Left hindlimb (tissue), 1 donor: ENCODE measurements at places on chromosomes 6 and 20.

DNA sequence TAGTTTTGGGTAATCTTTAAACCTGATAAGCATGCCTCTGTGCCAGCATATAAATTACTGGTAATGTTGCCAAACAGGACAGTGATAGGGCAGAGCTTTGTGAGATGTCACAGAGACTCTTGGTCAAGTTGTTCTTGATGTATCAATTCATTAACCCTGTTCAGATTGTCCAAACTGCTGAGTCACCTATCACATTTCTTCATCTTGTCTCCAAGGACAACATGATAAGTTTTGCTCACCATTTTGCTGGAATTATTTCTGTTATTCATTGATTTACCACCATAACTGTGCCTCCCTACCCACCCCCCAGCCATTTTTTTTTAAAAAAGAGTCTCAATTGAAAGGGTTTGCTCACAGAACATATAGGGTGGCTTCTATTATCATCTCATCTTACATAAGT lies 19.5 kb upstream of the GMNN start:
- DNase-seq, result no peak

GRCh38 chr6:12102350-12102749 lies 90.2 kb downstream of the HIVEP1 start:
- DNase-seq, result no peak

DNA sequence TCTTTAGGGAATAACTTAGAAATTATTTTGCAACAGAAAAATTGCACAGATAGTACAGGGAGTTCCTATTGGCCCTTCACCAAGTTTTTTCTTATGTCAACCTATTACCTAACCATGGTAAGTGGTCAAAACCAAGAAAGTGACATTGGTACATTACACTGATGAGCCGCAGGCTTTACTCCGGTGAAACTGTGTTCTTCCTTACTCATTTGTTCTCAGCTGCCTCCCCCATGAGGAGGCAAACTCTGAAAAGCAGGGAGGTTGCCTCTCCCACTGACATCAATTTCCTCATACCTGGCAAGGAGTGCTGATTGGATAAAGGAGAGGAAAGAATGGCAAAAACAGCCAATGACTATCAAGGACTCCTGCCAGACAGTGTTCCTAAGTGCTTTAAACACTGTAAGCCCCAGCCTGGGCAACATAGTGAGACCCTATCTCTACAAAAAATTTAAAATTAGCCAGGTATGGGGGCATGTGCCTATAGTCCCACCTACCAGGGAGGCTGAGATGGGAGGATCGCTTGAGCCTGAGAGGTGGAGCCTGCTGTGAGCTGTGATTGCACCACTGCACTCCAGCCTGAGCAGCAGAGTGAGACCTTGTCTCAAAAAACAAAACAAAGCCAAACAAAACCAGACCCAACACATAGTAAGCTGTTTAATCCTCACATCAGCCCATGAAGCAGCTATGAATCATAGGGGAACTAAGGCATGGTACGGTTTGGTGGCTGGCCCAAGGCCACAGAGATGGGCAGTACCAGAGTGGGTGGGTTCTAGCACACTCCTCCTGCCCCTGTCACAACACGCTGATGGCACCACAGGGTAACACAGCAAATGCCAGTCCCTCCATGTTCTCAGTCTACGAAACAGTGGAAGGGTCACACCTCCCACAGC lies 24.7 kb downstream of the C20orf203 start:
- no peak for DNase-seq

GRCh38 chr20:48211238-48211637 lies 426.0 kb upstream of the SULF2 start:
- DNase-seq, result no peak

DNA sequence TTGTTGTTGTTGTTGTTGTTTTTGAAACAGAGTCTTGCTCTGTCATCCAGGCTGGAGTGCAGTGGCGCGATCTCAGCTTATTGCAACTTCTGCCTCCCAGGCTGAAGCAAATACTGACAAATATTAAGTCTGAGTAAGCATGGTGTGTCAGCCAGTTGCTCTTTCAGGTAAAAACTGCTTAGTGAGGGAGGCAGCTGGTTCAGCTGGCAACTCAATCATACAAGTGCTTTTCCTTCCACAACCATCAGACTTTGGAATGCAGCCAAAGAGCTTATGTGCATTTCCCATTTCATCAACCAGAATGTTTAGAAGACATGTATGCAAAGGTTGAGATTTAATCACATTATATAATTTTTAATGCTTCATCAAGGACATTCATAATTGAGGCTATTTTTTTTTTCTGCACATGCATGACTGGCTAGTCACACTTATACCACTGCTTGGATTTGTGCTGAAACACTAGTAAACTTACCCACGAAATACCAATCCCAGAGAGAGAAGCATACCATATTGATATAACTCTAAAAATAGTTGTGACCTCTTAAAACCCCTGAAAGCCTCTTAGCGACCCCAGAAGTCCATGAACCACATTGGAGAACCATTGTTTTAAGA lies 56.0 kb downstream of the CLIC5 start:
- no peak for DNase-seq

DNA sequence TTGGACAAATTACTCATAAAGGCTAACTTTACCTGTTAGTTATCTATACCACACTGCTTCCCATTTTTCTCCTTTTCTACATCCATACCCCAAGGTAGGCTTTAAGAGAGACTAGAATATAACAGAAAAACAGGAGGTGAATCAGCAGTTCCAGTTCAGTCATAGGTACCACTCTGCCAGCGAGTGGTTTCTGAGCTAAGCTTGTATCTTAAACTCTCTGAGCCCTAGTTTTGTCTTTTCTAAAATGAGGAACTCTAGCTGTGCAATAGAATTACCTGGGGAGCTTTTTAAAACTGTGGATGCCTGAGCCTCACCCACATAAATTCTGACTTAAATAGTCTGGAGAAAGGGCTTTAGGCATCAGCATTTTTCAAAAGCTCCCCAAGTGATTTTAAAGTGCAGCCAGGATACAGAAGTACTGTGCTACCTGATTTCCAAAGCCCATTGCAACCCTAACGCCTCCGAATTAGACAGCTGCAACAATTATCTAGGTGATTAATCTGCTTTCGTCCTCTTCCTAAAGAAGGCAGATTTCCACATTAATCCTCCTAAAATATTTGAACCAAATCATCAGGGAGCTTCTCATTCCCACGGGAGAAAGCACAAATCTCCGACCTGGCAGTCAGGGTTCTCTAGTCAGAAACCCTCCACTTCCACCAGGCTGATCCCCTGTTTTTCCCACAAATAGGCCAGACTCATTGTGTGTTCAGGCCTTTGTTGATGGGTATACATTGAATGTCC lies 37.4 kb upstream of the RPL7L1 start:
- DNase-seq, result no peak

DNA sequence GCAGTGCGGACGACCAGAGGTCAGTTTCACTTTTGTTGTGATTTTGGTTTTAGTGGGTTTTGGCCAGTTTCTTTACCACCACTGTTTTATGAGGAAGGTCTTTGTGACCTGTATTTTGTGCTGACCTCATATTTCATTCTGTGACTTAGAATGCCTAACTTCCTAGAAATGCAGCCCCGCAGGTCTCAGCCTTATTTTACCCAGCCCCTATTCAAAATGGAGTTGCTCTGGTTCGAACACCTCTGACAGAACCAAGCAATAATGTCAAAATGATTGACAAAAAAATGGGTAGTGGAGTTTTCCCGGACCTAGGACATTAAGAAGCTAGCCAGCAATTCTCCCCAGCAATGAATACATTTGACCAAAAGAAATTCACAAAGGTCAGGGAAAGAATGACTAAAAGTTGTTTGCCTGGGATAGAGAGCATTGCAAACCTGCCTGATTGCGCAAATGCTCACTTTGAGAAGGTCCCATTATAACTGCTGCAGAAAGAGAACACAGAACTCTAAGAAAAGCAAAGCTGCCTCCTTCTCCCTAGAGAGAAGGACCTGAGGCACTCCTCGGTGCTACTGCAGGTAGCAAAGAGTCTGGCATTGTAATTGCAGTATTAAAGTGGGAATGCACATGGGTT lies 288.8 kb downstream of the ADGB start:
- no peak for DNase-seq

DNA sequence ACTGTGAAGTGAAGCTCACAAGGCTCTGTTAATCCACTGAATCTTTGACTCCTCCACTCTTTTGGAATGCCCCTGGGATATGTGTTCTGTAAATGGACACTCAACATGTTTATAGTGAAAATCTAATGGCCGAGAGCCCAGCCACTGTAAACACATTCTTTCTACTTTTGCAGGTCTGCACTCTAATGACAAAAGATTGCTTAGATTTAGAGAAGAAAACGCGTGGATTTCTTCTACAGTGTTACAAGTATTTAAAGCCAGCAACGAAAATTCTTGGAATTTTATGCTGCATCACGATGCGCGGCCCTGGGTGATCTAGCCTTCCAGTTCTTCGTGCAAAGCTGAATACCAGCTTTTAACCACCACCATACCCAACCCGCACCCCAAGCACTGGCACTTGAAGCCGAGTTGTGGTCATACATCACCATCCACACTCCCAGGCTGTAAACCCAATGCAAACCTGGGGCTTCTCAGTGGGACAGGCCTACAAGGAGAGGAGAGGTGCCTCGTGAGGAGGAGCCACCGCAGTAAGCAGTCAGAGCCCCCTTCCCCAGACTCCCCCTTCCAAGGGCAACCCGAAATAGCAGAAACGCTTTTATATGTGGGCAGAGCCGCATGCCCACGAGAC lies 3.7 kb upstream of the FOXO3 start:
- DNase-seq, result no peak

DNA sequence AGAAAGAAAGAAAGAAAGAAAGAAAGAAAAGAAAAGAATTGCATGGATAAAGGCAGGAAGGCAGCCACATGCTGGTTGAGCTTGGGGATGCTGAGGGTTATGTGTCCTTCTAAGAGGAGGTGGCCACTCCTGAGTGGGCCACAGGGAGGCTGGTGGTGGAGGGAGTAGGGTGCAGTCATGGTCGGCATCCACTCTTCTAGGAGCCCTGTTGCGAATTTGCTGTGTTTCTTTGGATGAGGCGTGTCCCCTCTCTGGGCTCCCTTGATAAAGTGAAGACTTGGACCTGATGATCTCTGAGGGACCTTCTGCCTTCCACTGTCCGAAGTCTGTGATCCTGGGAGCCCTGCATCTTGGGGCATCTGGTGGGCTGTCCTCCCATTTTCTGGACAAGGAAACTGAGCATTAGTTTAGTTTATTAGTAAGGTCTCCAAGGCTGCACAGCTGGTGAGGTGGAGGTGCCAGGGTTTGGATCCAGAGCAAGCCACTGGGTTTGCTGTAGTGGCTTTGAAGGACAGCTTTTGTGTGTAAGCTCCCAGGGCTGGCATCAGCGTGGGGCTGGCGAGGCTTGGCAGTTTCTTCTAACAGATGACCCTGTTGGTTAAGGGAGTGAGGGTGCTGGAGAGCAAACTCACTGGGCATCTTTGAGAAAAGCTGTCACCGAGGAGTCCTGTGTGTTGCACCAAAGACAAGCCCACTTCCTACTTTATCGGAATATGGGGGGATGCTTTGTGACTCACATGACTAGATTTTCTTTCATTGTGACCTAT lies 4.3 kb downstream of the DLGAP4 start:
- no peak for DNase-seq

DNA sequence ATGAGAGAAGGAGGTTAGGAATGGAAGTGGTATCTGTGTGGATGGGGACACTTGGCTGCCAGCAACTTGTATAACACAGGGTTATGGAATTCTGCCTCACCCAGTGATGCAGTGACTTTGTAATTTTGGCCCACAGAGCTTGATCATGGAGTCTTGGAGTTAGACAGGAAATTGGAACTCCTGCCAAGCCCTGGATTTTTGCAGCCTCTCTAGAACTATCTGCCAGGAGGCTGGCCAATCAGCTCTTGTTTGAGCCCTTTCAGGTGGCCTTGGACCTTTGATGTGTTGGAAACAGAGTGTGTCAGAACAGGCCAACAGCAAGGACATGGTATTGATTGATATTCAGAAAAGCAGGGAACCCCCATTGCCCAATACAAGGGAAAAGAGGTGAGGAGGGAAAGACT lies 157.7 kb upstream of the GGTLC1 start:
- DNase-seq, result no peak

DNA sequence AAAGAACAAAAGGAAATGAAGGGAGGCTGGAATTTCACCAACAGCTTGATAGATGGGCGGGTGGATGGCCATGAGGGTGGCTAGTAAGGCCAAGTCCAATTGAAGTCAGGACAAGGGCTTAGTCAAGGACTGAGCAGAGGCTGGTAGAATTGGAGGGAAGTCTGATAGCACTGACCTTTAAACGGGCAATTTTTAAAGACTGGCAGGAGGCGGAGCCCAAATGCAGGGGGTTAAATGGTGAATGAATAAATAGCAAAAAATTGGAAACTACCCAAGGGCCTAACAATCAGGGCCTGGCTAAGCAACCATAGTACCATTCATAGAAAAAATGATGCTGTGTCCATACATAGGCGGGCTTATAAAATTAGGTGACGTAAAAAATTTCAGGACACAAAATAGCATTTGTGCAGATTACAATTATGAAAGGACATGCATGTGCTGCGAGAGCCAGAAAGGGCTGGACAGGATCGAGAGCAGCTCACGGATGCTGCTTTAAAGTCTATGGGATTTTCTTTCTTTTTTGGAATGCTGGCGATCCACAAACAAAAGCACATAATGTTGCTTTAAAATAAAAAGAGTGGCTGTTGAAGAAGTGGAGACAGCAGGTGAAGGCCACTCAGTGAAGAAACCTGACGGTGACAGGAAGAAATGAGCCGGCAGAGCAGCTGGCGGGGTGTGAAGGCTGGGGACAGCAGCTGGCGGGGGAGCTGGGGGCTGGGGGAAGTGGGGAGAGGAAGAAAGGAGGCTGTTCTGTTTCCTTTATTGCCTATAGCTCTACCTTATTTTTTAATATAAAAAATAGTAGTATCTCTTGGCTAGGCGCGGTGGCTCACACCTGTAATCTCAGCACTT lies 42.8 kb upstream of the TAF8 start:
- DNase-seq, result peak; percentile 60

DNA sequence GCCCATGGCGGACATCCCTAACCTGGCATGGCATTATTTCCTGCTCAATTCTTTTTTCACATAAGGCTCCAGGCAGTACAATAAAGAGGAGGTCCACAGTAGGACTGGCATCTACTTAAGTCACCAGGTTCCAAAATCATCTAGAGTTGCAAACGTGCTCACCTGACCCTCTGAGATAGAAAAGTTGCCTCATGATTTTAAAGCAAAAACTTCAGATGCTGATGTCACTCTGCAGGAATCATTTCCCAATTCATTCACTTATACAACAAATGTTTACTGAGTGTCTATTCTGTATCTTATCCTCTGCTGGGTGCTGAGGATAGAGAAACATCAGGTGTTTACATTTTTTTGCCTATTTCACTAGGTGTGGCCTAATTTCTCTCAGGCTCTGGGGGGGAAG lies 2.2 kb downstream of the ADGRF4 start:
- no peak for DNase-seq
